NT2/D1 (cell line): ENCODE measurements at places on chromosomes 3 and 15.

DNA sequence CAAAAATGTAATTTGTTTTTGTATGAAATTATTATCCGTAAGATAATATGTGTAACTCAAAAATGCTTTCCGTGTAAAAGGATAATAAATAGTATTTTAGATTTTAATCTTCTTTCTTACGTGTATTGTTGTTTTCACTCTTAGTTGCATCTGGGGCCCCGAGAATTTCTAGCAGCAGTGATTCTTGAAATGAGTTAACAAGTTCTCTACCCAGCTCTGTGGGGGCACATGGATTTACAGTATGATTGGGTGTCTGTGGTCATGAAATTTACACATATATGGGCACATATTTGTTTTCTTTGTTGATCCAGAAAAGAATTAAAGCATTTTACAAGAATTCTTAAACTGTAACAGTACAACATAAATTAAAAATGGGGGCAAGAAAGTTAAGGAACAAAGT lies 145.9 kb upstream of the LRRFIP2 start:
- DNase-seq: no peak

GRCh38 chr3:8157640-8158039 lies 344.0 kb upstream of the LMCD1 start:
- DNase-seq: no peak

GRCh38 chr3:122520861-122521260 lies 6.1 kb upstream of the KPNA1 start:
- DNase-seq: no peak

GRCh38 chr15:54605043-54605442 lies 591.7 kb downstream of the RSL24D1 start:
- peak; percentile 15 for DNase-seq

- no peak for DNase-seq
Measured at GRCh38 chr3:170542704-170543103, 43.2 kb downstream of the SLC7A14 start.

GRCh38 chr3:25695731-25696420 lies 31.2 kb upstream of the TOP2B start:
- DNase-seq: no peak

DNA sequence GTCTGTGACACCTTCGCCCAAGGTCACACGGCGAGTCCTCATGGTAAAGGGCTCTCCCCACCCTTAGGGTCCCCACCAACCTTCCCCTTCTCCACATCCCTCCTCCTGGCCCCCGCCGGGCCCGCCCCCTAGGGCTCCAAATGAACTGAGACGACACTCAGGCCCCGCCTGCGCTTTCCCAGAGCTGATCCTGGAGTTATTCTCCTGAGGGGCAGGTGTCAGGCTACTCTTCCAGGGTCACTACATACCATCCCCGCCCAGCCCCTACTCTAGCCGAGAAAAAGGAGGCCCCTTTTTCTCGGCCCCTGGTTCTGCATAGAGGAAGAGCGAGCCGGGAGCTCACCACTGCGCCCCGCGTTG lies 292 bp downstream of the USP4 start:
- DNase-seq: no peak

DNA sequence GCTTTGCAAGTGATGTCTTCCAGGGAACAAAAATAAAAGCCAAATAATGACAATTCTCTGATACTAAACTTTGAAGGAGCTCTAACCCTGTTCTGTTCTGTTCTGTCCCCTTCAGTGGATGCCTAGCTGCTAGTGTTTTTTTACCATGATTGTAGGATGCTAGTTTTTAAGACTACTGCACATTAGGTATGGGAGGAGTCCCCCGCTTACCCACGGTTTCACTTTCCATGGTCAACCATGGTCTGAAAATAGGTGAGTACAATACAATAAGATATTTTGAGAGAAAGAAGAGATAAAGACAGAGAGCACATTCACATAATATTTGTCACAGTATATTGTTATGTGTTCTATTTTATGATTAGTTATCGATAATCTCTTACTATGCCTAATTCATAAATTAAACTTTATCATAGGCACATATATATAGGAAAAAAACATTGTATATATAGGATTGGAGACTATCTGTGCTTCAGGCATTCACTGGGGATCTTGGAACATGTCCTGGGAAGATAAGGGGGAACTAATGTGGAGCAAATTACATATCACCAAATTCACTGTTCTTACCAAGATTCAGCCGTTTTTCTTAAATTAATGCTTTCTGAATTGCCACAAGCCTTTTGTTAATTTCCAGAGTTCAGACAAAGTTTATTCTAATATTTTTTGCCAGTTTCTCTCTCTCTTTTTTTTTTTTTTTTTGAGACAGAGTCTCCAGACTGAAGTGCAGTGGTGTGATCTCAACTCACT lies 32.8 kb upstream of the POMGNT2 start:
- no peak for DNase-seq

GRCh38 chr3:58163234-58163633 lies 47.5 kb downstream of the DNASE1L3 start:
- no peak for DNase-seq

DNA sequence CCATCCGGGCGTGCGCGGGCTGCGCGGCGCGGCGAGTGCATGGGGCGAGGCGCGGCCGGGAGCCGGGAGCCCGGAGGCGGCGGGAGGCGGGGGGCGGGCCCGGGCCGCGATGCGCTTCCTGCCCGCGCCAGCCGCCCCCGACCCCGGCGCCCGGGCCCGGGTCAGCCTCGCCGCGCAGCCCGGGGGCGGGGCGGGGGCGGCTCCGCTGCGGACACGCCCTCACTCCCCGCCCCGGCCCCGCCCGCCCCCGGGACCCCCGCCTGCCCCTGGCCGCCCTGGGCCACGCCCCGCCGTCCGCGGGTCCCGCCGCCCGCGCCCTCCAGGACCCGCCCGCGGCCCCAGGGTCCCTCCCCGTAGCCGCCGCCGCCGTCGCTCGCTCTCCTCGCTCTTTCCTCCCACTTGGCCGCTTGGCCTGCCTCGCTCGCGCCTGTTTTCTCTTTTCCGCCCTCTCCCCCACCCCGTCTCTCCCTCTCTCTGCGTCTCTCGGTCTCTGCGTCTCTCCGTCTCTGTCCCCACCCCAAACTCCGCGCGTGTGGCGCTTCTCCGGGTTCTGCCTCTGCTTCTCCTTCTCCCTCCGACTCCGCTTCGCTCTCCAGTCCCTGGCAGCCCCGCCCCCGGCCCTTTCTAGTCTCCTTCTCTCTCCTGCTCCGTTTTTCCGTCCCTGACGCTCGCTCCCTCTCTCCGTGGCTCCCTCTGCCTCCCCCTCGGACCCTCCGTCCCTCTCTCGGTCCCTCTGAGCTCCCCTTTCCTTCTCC lies at the start of gene PLXND1:
Gene PLXND1 (minus strand): TSS at position 41 of the 755 bp plus-strand sequence. CDS start 37 bp downstream, at position 4.
- DNase-seq: no peak

DNA sequence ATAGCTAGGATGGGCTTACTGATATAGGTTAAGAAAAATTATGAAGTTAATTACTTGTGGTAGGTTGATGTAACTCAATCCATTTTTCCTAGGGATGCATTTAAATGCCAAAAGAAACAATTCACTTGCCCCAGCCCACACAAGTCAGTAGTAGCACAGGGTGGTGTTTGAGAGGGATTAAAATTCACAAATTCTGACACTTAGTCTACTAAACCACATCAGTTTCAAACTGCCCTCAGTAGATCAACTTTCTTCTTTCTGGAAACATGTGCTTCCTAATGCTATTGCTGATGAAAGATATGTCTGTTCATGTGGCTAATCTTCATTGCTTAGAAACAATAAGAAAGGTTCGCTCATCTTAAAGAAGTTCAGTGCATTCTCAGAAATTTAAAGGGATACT lies 160.6 kb downstream of the EPHA3 start:
- no peak for DNase-seq

GRCh38 chr3:141863491-141863890 lies 13.0 kb upstream of the ATP1B3 start:
- no peak for DNase-seq

DNA sequence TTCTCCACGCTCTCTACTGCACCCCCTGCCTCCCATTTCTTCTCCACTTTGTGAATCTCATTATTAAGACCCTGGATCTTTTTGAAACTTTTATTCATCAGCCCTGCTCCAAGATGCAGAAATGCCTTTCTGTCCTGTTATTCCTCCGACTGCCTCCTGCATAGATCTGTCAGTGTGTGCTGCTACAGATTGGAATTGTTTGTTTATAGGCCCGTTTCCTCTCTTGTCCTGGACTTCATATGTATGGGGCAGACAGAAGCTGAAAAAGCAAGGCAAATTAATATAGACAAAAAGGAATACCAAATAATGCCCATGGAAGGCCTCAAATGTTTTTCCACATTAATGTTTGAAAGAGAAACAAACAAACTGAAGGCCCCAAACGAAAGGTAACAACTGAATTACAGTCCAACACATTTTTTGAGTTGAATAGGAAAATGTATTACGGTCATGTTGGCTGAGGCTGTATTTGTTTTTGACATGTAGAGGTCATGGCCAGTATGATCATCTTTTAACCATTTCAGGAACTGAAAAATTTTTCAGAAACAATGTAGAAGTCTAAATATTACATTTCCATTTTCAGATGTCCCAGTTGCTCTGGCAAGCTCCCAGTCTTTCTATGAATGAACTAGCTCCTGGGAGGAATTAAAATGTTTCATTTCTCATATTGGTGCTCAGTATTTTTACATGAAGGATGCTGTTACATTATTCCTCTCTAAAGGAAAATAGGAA lies 8.8 kb downstream of the CHST2 start:
- DNase-seq: no peak

DNA sequence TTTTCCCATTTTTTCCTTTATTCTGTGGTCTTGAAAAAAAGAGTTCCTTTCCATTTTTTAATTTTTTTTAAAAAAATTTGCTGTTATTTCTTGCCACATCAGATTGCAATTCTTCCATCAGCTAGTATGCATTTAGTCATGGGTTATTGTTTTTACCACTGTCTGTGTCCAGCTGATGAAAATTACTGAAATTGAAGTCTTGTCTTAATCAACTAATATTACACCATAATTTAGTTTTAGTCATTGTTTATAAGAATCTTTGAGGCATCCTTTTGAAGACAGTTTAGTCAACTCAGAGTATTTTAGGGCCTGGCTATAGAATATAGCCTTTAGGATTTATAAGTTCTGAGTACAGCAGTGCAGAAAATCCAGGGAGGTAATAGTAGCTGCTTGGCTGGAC lies 172.1 kb downstream of the LRTM1 start:
- no peak for DNase-seq

DNA sequence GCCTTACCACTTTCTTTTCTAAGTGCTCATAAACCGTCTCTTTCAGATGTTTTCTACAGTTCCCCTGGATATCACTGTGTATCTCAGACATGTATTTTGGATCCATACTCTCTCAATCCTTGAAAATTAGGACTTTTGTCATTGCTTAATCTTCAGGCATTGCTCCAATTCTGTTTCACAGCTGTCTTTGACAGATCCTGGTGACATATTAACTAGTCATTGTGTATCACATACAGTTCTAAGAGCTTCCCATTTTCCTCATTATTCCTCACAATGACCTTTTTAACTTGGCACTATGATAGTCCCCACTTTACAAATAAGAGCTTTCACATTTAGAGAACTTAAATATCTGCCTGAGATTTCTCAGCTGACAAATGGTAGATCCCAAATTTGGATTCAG lies 151.7 kb downstream of the CLSTN2 start:
- DNase-seq: no peak

DNA sequence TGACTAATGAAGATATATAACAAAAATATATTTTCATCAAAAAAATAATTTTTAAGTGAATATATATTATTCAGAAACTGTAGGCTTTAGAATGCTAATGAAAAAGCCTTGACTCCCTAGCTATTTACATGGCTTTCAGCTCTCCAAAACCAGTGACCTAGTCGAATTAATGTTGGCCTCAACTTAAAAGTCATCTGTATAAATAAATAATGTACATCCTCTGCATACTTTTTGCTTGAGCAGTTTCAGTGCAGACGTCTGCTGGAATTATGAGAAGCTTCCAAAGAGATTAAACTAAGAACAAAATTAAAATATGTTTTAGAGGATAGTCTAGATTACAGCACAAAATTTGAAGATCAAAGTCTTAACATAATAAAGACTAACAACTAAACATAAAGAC lies 520.4 kb upstream of the ALCAM start:
- no peak for DNase-seq

GRCh38 chr3:46488735-46489361 lies 8.9 kb upstream of the RTP3 start:
- DNase-seq: peak; percentile 96

DNA sequence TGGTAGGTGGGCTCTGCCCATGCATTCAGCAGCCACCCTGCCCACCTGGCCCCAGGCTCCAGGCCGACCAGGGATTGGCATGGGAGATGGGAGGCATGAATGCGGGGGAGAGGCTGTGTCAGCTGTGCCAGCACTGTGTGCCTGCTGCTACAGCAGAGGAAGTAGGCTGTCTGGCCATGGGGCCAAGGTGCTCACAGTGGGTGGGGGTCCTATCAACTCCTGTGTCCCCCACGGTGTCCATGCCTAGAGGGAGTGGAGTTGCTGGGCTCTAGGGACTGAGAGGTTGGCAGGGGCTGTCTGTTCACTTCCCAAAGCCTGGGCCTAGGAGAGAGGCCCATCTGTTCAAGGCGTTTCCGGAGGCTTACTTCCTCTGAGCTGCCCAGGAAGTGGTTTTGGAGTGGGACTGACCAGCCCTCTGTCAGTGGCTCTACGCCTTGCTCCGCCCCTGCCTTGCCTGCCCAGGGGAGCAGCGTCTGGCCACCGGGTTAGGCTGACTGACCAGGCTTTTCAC lies 5.8 kb downstream of the PRKCD start:
- no peak for DNase-seq

DNA sequence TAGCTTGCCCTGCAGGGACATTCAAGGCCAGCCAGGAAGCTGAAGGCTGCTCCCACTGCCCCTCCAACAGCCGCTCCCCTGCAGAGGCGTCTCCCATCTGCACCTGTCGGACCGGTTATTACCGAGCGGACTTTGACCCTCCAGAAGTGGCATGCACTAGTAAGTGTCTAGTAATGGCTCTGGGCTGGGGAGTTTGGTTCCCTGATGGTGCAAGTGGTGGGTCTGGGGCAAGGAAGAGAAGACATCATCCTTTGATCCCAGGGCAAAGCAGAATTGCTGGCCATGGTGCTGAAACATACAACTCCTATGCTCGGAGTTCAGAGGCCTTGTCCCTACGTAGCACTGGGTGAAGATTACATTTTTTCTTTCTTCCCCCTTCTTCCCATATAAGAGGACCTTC lies 311.4 kb downstream of the EPHB1 start:
- DNase-seq: peak; percentile 39

- no peak for DNase-seq
Measured at GRCh38 chr3:23325466-23326065, 122.4 kb downstream of the UBE2E2 start.

DNA sequence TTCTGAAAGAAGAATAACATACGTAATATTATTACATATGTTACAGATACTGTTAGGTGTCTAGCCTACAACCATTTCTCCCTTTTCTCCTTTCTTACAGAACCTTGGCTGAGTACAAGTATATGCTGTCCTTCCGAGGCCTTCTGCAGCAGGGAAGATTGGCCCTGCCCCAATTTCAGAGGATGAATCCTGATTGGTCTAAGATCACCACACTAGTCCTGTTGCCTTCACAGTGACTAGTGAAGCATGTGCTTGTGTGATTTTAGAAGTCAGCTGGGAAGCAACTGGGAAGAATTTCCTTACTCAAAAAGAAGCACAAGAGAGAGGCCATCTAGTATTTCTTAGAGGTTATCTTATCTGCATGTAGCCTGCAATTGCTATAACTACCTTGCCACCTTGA lies 30.6 kb upstream of the MECOM start:
- DNase-seq: no peak
